Stimulated activated CD8-positive, alpha-beta memory T cell treated with anti-CD3 and anti-CD28 coated beads, Interleukin-15, amount 100 ng/mL, for 4 hours (primary cell): ENCODE measurements at places on chromosomes 1 and 21.

DNA sequence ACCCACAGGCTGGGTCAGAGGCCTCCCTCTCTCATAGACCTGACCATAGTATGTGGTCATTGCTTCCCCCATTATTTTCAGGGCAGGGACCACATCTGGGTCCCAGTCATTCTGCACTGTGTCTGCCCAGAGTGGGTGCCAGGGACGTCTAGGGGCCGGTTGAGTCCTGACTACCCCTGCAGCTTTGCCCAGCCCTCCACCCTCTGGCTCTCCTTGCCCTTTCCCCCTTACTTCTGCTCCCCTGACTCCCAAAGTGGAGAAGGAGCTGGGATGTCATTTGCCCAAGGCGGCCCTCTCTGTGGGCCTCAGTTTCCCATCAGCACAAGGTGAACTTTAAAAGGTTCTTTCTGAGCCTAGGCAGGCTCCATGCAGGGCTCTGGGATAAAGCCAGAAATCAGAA lies 4.3 kb upstream of the TTC22 start:
- DNase-seq: no peak

- DNase-seq: no peak
These were observed 70.0 kb upstream of the TNFSF4 start for GRCh38 chr1:173276922-173277800.

- DNase-seq: no peak
These were observed 6.0 kb downstream of the TRIT1 start for GRCh38 chr1:39877231-39877778.

DNA sequence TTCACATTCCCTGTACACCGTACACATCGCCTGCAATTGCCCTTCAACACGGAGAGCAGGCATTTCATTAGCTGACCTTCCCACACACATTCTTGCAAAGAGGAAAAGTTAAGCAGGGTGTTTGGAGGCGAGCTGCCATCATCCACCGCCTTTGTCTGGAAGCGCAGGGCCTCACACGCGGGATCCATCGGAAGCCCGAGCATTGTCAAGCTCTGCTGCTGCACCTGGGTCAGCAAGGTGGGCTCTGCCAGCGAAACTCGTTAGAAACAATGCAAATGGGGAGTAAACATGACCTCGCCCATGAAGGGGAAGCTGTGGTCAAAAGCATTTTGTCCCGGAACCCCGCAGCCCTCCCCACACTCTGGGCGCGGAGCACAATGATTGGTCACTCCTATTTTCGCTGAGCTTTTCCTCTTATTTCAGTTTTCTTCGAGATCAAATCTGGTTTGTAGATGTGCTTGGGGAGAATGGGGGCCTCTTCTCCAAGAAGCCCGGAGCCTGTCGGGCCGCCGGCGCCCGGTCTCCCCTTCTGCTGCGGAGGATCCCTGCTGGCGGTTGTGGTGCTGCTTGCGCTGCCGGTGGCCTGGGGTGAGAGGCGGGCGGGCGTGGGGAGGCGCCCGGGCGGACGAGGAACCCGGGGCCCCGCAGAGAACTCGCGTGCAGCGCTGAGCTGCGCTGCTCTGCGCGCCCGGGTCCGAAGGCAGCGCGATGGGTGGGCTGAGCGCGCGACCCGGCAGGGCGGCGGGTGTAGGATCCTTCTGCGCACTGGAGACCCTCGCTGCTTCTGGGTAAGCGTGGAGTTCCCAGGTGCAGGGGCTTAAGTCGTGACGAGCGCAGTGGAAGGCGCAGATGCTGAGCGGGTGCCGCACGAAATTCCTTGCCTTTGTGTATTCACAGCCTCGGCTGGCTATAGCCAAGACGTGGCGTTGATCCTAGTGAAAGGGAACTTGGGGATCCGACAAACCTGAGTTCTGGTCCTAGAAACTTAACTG lies at the start of gene CR1:
CR1 (plus strand) TSS at position 357 of the 992 bp plus-strand sequence; CDS start at position 468, 111 bp downstream.
- no peak for DNase-seq

DNA sequence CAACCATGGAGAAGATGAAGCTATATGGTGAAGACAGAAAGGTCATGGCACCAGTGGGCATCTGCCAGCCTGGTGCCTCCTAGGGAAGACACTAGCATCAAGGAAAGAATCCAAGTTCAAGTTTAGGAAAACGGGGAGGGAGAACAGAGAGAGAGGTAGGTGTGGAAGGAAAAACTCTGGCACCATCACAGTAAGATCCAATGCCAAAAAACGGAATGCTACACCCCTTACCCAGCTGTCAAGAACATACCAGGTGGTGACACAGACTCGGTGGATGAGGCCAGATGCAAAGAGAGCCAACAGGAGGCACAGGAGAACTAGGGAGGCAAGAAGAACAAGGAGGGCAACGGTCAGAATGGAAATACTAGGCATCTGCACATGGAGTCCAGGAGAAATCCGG lies 3.6 kb downstream of the KRTCAP2 start:
- no peak for DNase-seq

DNA sequence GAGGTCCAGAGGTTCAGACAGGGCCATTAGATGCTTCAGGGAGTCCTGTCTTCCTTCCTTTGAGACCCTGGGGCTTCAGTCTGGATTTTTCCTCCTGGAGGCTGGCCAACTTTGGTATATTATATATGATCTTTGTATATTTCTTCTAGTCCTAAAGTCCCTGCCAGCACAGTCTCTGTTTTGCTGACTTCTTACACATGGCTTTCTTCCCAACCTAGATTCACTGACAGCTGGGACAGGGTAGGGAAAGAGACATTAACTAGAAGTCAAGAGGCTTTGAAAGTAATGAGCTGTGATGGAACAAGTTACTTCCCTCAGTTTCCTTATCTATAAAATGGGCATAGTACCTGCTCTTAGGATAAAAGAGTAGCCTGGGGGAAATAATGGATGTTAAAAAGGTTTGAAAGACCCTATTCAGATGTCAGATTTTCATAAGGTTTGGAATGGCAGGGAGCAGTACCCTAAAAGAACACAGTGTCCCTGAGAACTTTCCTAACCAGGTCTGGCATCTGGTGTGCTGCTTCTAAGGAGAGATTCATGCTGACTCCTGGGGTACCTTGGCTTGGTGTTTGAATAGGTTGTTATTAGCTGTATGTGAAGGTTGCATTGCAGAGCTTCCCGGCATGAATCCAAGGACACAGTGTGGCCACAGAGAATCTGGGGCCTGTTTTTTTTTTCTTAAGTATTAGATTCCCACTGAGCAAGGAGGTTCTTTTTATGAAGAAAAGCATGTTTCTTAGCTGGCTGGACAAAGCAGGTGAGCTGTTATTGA lies 47.6 kb downstream of the RASSF5 start:
- no peak for DNase-seq

DNA sequence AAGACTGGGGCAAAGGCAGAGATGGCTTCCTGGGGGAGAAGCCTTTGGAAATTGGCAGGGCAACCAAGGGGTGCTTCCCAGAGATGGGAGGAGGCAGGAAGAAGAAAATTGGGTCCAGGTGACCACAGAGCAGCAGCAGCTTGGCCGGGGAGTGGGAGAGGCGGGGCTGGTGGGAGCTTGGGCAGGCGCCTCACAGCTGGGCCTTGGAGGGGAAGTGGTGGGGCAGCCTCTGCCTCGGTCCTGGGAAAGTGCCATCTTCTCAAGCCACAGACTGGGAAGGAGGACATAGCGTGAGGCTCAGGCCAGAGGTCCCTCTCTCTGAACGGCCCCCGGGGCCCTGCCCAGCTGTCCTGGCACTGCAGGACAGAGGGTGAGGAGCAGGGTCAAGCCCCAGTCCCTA lies 24.0 kb upstream of the WASF2 start:
- DNase-seq: no peak

DNA sequence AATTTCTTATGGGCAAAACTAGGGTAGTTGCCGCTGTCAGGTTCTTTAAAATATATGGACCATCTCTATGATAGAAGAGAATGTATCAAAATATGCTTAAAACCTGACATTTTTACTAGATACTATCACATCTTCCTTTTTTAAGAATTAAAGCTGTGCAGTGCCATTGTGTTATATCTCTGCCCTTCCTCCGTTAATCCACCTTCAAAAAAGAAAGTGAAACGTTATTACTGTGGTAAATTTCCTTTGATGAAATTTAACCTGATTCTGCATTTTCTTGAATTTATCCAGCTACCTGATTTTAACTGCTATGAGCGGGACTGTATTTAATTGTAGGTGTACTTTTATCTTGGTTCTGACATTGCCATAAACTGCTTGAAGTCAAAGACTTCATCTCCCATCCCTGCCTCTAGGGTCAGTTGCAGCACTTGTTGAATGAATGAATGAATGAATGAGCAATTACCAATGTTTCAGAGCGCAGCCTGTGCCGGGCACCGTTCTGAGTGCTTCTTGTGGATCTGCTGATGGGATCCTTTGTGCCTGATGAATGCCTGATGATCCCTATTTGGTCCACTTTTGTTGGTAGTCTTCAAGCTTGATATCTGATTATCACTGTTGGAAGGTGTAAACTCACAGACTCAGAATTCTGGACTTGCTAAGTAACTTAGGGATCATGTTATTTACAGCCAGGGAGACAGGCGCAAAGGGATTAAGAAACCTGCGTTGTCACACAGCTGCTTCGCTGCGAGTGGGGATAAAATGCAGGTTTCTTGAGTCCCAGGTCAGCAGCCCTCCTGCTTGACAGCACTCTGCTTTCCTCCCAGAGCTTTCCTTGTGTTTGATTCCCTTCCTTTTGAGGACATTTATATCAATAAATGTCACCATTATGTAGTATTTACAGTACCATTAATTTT lies 30.1 kb downstream of the SMYD2 start:
- DNase-seq: no peak

- no peak for DNase-seq
These were observed 478.1 kb downstream of the PLA2G4A start for GRCh38 chr1:187306710-187307415.

GRCh38 chr1:231674575-231674974 lies 48.0 kb downstream of the DISC1 start:
- DNase-seq: no peak

DNA sequence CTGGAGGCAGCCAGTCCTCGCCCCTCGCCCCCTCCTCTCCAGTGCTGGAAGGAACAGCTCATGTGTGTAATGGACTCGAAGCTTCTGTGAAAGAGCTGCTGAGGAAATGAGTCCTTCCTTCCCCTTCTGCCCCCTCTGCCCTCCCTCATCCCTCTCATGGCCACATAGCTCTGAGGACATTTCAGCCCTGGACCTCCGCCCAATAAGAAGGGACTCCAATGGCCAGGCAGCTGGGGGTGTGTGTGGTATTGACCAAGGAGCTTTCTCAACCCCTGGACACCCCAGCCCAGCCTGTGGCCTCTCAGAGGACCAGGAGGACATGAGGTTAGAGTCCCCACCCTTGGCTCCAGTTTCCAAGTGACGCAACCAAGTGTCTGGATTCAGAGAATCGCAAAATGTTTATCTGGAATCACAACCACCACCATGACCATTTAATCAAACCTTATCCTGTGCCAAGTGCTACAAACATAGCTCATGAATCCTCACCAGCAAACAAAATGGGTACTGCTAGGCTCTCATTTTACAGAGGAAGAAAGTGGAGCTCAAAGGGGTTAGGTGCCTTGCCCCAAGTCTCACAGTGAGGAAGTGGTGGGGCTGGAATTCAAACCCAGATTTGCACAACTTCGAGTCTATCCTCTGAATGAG lies 47.8 kb upstream of the ECE1 start:
- DNase-seq: no peak

- no peak for DNase-seq
These were observed 188.5 kb upstream of the CHRM3 start for GRCh38 chr1:239197871-239198270.

DNA sequence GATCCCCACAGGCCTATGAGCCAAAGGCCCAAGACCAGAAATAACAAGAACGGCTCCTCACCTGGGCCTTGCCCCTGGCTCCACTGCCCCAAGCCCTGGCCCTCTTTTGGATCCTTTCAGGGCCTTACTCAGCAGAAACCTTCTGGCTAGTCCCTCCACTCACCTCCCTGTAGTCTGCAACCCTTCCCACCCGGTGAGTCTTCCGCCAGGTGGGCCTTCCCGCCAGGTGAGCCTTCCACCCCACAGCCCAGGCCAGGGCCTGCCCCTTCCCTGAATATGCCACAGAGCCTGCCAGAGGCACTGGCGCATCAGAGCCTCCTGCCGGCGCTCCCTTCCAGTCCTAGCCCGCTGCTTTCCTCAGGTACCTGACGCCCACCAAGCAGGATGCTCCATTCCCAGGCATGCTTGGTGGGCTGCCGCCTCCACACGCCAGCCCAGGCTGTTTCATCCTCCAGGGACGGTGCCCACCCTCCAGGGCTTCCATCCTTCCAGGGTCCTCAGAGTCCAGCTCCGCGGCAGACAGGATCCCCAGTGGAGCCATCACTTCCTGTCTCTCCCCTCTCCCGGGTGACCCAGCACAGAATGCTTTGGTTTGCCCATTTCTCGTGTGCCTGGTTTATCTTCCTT lies 20.9 kb downstream of the LHX4 start:
- DNase-seq: no peak

- DNase-seq: no peak
These were observed 14.0 kb upstream of the HLCS start for GRCh38 chr21:36980280-36981048.

- no peak for DNase-seq
These were observed 20.0 kb downstream of the FOXD3 start for GRCh38 chr1:63342402-63342801.

GRCh38 chr1:17274186-17275170 lies 25.6 kb downstream of the PADI3 start:
- no peak for DNase-seq

- DNase-seq: no peak
These were observed 14.6 kb downstream of the COL9A2 start for GRCh38 chr1:40302475-40302874.
